ENCODE measurements at places on chromosomes 4 and X.

- no peak for DNase-seq
Observed at GRCh38 chrX:68648960-68649359, 1.5 kb downstream of the STARD8 start.

DNA sequence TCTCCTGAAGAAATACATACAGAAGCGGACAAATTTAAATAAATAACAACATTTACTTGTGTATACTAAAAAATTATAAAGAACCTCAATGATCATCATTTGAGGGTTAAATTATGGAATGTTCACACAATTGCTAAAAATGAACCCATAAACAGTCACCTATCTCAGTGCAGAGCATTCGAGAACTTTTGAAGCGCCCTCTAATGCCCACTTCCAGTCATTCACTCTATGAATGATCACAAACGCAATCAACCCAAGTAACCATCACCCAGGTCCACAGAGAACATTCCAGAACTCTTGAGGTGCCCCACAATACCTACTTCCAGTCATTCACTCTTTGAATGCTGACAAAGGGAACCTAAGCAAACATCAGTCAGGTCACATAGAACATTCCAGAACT, 103.5 kb upstream of the PLAC1 start:
- no peak for DNase-seq

DNA sequence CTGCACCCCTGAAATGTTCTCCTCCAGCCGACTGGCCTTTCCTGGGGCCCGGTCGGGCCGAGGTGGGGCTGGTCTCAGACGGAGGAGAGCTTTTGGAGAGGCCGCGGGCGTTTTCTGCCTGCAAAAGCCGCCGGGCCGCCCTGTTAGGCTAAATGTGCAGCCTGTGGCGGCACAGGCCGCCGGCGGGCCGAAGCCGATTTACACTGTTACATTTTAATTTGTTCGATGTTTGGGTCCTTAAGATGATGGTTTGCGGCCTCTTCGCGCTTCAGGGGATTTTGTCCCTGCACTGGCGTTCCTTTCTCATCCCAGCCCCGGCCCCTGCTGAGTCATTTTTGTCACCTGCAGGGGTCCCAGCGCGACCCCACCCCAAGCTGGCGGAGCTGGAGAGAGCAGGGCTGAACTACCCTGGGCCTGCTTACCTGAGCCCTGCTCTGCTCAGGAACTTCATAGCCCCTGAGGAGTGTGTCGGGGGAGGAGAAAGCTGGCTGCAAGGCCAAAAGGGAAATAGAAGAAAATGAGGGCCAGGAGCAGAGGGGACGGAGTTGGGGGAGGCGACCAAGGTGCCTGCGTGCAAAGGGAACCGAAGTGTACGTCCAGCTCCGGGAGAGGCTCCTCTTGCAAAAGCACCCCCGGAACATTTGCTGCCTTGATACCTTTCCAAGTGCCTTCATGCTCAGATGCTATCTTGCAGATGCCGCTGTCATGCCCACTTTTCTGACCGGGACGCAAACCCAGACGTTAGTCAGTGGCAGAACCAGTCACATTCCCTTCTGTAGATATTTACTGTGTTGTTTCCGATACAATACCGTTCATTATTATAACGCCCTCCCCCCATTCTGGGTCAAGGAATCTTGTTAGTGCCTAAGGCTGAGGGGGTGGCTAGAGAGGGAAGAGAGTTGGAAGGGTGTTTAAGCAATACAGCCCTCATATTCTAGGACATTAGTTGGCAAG, 977 bp upstream of the RBBP7 start:
- DNase-seq: no peak

DNA sequence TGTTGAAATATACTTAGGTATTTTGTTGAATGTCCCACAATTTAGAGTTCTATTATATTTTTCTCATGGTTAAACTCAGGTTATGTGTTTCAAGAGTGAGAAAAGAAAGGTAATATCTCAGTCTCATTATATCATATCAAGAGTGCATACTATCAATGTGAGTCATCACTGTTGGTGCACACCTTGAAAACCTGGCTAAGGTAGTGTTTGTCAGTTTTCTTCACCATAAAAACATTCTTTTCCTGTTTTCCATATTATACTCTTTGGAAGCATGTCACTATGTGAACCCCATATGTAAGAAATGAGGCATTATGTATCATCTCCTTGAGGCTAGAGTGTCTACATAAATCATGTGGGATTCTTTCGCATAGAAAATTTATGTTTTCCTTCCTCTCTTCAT, 307.6 kb upstream of the CTSO start:
- no peak for DNase-seq

GRCh38 chr4:147944249-147944648, 212.4 kb downstream of the ARHGAP10 start:
- DNase-seq: no peak

- DNase-seq: no peak
Observed at GRCh38 chr4:118077767-118078105, 43.5 kb downstream of the NDST3 start.

DNA sequence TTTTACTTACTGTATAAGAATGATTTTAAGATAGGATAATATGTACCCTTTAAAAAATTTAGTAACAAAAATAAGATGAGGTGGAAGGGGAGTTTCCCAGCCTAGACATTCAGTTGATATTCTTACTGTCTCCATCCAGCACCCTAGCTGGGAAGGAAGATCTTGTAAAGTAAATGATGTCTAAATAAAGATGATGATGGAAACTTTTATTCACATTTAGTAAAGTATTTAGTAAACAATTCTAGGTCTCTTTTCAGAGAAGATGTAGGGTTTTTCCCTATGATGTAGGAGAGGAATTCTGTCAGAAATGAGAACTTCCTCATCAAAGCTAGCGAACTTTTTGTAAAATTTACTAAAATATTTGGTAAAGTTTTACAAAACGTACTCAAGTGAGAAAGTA, 136.8 kb downstream of the RAPGEF2 start:
- DNase-seq: no peak

GRCh38 chrX:2502120-2502667, 1.4 kb upstream of the DHRSX start:
- no peak for DNase-seq
